ENCODE measurements at places on chromosomes 4 and X. TPM values are rescaled to one million over a fixed set of nuclear protein-coding genes. Genes with fewer than 3 reads are reported as not detected.
A peak's percentile ranks its signal among the peaks of the same experiment; 100 is the strongest.

DNA sequence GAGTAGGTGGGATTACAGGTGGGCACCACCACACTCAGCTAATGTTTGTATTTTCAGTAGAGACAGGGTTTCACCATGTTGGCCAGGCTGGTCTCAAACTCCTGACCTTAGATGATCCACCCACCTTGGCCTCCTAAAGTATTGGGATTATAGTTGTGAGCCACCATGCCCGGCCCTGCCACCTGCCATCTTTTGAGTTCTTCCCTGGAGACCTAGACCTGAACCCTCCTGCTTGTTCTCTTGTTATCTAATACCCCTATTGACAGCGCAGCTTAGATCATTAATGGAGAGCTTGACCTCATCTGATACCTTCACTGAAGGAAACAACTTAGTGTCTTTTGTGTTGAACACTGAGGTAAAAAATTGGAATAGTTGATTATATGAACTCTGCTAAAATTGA lies 53.6 kb downstream of the HTT start:
- no peak overlapping the region for H3K4me3 ChIP-seq
- no peaks in the 10 kb centered on the region for H3K4me1 ChIP-seq
- no peaks in the 10 kb centered on the region for H3K27me3 ChIP-seq
- no peak for DNase-seq
- no peak overlapping the region for H3K27ac ChIP-seq

DNA sequence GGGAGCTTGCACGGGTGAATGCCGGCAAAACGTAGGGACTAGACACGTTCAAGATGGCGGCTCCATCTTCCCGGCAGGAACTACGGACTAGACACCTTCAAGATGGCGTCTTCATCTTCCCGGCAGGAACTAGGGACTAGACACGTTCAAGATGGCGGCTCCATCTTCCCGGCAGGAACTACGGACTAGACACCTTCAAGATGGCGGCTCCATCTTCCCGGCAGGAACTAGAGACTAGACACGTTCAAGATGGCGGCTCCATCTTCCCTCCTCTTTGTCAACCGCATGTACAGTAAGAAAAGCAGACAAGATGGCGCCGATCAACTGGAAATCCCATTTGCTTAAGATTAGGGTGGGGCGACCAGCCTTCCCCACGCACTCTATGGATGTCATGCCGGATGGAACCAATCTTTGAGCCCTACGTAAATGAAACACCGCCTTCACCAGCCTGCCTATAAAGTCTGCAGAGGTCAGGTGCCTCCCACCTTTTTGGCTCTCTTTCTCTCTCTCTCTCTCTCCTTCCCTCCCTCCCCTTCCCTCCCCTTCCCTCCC lies 222.4 kb downstream of the CRLF2 start:
- H3K4me3 ChIP-seq: no peak overlapping the region
- no peaks in the 10 kb centered on the region for H3K27me3 ChIP-seq
- no peaks in the 10 kb centered on the region for H3K4me1 ChIP-seq
- H3K36me3 ChIP-seq: no peaks in the 10 kb centered on the region
- DNase-seq: peak; percentile 93

GRCh38 chrX:136780241-136780640 lies 491 bp downstream of the ARHGEF6 start:
- H3K4me3 ChIP-seq: peak overlapping the region; percentile 77
- H3K36me3 ChIP-seq: no peaks in the 10 kb centered on the region
- H3K27me3 ChIP-seq: no peaks in the 10 kb centered on the region
- H3K4me1 ChIP-seq: peaks cover 36% of the 10 kb centered on the region
- H3K27ac ChIP-seq: peak overlapping the region; percentile 48
- DNase-seq: no peak

NXF2B gene
- total RNA-seq: not detected

H2BW1 gene
- total RNA-seq: not detected

FGF13 gene
- not detected for total RNA-seq

REELD1 gene
- total RNA-seq: 0.46 TPM

L1CAM gene
- 0.79 TPM for total RNA-seq

ADH6 gene
- total RNA-seq: not detected

ANK2 gene
- 0.26 TPM for total RNA-seq
